Stomach (tissue), 19 donors: ENCODE measurements at places on chromosomes 7 and 10. TPM values are rescaled to one million over a fixed set of nuclear protein-coding genes. Genes with fewer than 3 reads are reported as not detected.

GRCh38 chr10:133467286-133467911 lies 13.7 kb downstream of the SCART1 start:
- DNase-seq, result no peak

DNA sequence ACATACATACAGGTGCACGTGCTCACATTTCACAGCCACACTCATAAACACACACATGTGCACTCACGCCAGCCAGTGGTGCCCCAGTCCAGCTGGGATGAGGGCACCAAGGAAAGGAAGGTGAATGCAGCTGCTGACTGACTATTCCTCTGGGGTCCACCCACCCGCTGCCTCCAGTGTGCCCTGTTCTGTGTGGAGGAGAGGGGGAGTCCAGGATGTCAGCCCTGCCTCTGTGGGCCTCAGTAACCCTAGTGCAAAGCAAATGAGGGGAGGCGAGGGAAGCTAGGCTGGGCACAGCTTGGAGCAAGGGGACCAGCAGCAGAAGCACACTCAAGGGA lies 57.6 kb downstream of the YKT6 start:
- DNase-seq, result no peak

- DNase-seq, result peak; percentile 75
Measured at GRCh38 chr7:981793-982510, 1.0 kb upstream of the CYP2W1 start.

MYPN gene
- 0.43 TPM for total RNA-seq

AASS gene
- total RNA-seq, result 25.1 TPM

CROT gene
- total RNA-seq, result 2.9 TPM
